ENCODE measurements at places on chromosomes 1 and 21. TPM values are rescaled to one million over a fixed set of nuclear protein-coding genes. Genes with fewer than 3 reads are reported as not detected.

CD160 gene
- total RNA-seq, result not detected

DNA sequence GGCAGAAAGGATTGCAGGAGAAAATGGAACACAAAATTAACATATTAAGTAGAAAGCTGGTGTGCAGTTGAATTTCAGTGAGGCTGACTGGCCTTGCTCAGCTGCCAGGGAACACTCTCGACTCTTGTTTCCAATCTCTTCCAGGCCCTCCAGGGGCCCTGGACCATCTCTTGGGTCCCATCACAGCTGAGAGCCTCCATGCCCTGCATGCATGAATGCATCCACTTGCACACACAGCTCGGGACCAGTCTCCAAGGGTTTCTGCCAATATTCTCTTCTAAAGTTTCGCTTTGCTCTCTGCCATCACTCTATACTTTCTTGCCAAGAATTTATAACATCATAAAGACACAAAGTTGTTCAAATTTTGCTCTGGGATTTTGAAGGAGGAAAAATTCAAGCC lies 200.3 kb downstream of the DSCAM start:
- no peak for DNase-seq

OR2L8 gene
- total RNA-seq, result not detected

GRCh38 chr1:183279835-183280234 lies 93.8 kb downstream of the LAMC2 start:
- DNase-seq, result no peak

GRCh38 chr1:110309767-110310166 lies 29.4 kb upstream of the RBM15 start:
- DNase-seq, result no peak

DNA sequence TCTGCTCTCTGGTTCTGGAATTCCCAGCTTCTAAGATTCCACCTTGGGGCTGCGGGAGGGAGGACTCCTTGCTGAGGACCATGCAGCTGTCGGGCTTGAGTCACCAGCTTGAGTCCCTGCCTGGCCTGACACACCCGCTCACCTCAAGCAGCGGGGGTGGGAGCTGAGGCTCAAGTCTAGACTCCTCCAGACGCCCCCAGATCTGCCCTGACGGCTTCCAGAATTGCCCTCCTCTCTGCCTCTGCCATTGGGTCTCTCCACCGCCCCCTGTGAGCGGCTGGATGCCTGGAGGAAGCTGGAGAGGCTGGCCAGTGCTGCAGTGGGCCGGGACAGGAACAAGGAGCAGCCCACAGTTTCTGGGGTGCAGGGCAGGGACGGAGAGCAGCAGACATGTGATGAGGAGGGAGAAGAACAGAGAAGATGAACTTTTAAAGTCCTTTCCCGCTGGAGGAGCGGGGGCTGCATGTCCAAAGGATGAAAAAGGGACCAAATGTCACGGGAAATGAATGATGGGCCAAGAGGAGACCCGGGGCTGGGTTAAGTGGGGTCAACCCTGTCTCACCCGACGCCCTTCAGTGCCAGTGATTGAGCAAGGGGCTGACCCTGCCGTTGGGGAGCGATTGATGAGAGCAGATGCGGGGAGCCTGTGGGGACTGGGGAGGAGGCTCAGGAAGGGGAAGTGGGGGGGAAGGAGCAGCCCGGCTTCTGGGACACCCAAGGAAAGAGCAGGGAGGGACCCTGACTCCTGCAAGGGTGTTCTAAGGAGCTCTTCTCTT lies 13.5 kb downstream of the CRABP2 start:
- DNase-seq, result no peak

ATP6V1G3 gene
- not detected for total RNA-seq

GRCh38 chr21:41216486-41216885 lies 48.5 kb downstream of the BACE2 start:
- no peak for DNase-seq

C1orf226 gene
- 1.4 TPM for total RNA-seq

DNA sequence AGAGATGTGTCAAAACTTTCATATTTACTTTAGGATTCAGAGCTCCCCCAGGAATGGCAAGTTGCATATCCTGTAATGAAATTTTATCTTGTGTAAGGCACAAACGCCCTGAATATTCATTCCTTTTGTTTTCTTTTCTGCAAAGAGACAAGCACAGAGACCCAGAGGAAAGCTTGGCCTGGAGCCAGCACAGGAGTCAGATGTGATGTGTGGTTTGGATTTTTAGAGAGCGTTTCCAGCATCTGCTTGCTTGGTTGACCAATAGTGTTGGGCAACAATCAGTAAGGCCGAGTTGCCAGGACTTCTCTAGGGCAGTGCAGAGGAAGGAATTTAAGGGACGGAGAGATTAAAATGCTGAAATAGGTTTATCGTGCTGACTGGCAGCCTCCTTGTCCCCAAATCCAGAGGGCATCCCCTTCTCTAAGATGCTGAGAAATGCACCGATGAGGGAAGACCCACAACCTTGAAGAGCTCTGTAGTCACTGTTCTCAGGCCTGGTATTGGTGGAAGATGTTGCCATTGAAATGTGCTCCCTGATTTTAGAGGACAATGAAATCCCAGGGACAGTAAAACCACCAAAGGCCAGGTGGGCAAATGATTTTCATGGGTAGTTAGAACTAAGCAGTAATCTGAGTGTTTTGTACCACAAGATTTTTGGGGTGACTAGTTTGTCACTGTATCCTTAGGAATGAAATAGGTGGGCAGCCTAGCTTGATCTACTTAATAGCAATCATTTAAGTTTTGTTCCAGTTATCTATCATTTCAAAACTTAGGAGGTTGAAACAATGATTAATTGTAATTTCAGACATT lies 37.9 kb upstream of the RHOU start:
- no peak for DNase-seq

DNA sequence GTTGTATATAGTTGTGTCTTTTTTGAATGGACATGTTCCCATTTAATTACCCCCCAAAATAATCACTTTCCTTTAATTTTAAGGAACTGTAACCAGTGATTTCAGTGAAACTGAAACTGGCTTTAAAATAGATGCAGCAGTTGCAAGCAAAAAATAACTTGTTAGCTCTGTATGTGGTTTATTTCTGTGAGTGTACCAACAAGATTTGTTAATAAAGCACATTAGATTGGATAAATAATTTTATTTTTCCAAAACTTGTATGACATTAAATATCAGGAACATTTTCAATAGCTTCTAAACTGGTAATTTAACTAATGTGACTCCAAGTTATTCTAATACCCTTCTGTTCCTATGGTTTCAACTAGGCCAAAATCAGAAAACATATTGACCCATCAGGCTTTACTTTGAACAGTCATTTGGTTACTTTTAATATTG lies 184.3 kb upstream of the CACYBP start:
- no peak for DNase-seq

PCP4 gene
- not detected for total RNA-seq

DNA sequence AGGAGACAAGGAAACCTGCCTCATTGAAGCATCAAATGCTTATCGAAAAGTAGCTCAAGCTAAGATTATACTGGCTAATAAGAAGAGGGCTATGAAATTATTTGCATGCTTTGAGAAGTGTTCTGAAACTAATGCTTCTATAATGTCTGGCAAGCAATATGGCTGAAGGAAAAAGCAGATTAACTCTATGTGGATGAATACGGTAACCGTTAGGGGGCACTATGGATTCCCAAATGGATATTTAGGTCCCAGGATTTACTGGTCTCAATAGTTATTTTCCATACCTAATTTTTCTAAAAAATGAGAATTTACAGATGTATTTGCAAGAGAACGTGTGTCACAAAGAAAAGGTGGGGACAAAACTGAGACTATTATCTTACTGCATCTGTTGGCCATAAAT lies 34.6 kb upstream of the RRP15 start:
- no peak for DNase-seq

DNA sequence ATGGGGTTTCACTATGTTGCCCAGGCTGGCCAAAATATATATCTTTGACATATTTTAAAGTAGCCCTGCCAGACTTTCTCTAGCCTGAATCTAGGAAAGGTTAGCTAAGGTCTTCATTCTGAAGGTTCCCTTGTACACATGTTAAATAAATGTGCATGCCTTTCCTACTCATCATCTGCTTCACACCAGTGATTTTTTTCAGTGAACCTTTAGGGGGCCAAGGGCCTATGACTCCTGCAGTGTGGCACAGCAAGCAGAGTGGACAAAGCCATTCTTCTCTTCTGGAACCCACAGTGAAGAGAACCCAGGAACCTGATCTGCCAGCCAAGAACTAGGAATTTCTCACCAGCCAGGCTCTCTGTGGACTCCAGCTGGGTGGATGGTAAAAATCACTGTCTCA lies 22.9 kb downstream of the CBR1 start:
- DNase-seq, result no peak

- DNase-seq, result no peak
Measured at GRCh38 chr1:201968202-201968925, 13.1 kb downstream of the TIMM17A start.

SLC37A1 gene
- total RNA-seq, result 11.8 TPM

DNA sequence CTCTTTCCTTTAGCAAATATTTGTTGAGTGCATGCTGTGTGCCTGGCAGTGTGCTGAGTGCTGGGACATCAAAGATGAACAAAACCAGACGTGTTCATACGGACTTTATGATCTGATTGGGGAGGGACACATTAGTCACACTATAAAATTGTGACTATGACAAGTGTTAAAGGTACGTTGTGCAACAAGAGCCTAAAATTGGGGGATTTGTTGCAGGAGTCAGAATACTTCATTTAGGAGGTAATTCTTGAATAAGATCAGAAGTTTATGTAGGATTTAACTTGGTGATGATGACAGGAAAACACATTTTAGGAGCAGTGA lies 29.6 kb downstream of the B3GALT2 start:
- DNase-seq, result no peak

DNA sequence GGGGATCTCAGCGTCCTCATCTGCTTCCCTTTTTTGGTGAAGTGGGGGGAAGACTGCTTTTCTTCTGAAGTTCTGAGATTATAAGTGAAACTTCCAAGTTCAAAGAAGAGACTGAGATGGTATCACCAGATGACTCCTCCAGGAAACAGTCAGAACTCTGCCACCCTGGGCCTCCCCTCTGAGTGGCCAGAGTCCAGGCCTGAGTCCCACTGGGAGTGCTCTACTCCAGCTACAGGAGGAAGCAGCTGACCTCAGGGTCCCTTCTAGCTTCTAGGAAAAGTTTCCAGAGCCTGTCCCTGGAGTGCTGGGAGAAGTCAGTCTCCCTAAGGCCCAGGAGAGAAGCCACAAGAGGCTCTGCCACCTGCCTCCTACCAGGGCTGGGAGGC lies 104.7 kb downstream of the CASZ1 start:
- DNase-seq, result no peak

DNA sequence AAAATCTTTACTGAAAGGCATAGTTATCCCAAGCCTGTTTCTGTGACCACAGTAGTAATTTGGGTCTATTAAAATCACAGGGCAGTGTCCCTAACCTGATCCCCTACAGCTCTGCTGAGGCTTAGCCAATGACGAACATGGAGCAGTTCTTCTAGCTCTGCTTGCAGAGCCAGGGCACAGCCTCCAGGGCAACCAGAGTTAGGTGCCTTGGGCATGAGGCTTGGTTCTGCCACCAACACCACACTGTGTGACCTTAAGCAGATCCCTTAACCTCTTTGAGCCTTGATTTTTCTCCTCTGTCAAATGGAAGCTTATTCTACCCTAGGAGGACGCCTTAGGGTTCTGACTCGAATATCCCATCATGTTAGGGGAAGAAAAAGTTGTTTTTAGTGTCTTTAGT lies 86.7 kb upstream of the TLR5 start:
- no peak for DNase-seq

TCHH gene
- total RNA-seq, result not detected

DNA sequence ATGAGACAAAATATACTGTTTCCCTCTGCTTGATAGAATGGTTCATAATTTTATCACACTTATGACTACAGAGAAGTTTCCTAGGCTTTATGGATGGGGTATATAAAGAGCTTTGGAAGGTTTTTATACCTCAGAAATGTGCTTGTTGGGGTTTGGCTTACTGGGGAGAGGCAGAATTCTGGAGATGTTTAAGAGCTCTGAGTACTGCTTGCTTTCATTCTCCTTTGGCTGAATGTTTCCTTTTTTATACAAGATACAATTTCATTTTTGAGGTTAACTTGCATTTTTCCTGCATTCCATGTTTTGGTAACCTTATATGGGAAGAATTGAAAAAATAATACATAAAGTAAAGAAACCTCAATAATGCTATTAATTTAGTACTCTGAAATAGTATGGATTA lies 157.7 kb upstream of the COL11A1 start:
- DNase-seq, result no peak

DNA sequence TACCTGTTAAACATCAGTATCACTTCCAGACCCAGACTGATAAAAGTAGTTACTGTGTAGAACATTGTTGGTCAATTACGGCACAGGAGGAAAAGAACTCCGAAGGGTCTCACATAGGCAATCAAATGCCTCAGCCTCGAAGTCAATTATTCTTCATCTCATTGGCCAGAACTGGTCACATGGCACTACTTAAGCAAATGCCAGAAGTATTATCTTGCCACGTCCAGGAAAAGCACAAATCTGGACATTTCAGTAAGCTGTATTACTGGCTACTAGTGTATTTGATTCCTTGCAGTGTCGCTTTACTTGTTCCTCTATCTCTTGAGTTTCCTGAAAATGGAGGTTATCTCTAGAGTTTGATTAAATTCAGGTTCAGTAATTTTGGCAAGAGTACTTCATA lies 24.4 kb downstream of the DIO1 start:
- DNase-seq, result no peak

GRCh38 chr21:45819478-45820170 lies 161.9 kb upstream of the COL6A1 start:
- no peak for DNase-seq

GRCh38 chr1:181905944-181906597 lies 155.4 kb downstream of the ZNF648 start:
- no peak for DNase-seq

- no peak for DNase-seq
Measured at GRCh38 chr1:67721650-67722291, 36.8 kb downstream of the GADD45A start.

GRCh38 chr1:36889478-36890226 lies 144.7 kb downstream of the GRIK3 start:
- DNase-seq, result no peak
